Fibroblast of skin of right quadriceps (primary cell): ENCODE measurements at places on chromosomes 12 and 14.

DNA sequence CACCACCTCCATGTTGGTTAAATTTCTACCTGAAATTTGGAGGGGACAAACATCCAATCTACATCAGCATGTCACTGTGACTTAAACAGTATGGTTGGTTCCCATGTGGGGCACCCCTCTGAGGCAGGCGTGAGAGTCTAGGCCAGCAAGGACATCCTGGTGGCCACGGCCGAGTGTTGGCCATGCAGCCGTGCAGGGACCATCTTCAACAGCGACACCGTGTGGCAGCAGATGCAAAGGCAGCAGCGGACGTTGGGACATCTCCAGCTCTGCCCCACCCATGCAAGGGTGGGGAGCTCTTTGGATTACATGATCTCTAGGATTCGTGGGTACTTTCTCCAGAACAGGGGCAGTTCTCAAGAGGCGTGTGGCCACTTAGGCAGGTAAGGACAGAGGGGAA is 49.8 kb downstream of the NOC4L start:
- no peak for DNase-seq

- DNase-seq = peak; percentile 54
Observed at GRCh38 chr14:50758945-50759344, 72.0 kb downstream of the NIN start.

- DNase-seq = no peak
Observed at GRCh38 chr14:105146976-105147635, 21.5 kb downstream of the JAG2 start.

DNA sequence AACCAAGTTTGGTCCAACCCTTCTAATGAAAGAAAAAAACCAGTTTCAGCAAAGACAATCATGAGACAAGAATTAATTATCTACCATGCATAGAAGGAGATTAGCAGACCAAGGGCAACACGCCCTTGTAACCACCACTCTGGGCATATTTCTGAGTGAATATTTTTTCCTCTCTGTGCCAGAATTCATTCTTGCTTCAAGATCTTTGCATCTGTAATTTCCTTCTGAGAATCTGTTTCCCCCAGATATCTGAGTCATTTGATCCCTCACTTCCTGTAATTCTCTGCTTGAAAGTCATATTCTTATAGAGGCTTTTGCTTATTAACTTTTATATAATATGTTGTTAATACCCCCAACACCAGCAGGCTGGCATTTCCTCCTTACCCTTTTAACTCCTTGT is 243.7 kb downstream of the SLC16A7 start:
- DNase-seq = peak; percentile 35

DNA sequence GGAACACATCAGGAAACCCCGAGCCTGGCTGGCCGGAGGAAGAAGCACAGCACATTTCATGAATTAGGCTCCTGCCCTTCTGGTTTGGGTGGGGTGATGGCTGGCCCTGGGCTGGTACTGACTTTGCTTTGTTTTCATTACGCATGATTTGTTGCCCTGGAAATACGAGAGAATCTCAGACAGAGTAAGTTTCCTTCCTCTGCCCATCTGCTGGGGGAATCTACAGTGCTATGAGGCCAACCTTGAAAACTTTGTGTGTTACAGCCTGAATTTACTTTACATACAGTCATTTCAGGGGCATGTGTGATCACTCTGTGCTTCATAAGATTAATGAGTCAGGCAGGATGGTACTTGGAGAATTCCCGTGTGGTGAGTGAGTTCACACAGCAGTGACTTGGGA is 20.5 kb upstream of the SLC5A8 start:
- DNase-seq = peak; percentile 59

DNA sequence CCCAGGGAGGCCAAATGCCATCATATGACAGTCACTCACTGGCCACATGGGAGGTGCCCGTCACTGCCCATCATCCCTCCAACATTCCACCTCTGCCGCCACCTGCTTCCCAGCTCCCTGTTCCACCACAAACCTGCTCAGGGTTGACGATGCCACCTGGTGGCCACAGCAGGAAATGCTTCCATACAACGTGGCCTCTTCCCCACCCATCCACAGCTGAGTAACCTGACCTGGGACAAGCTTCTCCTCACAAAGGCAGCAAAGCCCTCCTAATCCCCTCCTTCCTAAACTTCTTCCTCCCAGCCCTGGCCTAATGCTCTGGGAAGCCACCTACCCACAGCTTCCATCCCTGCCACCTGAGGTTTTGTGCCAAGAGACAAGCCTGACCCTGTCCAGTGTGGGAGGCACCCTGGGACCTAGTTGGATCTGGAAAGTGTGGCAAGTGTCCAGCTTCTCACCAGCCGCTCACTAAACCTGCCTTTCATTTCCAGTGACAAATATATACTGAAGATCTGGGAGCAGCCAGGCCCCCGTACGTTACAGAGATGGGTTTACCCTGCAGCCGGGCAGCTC is 4.3 kb downstream of the DEGS2 start:
- DNase-seq = no peak

- DNase-seq = no peak
Observed at GRCh38 chr12:132152411-132152821, 8.2 kb downstream of the NOC4L start.
